ENCODE measurements at places on chromosomes 11 and 22.

GRCh38 chr22:32080904-32081303 lies 37.8 kb downstream of the SLC5A1 start:
- peak; percentile 59 for DNase-seq

- no peak for DNase-seq
These were observed 123.7 kb downstream of the KCNQ1OT1 start for GRCh38 chr11:2576111-2576510.

DNA sequence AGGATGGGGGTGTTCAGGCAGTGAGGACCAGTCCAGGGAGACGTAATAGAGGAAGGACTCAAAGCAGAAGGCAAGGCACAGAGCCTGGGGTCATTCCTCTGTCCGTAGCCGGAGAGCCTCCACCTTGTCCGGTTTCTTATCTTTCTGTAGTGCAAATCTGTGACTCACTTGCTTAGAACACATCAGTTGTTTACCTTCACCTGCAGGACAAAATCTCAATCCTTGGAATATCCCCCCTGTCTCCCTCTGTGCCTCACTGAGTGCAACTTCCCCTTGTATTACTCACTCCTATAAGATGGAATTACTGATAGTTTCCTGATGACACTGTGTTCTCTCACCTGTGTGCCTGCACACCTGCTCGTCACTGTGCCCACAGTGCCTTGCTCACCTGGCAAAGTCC lies 20.4 kb upstream of the TTC12 start:
- DNase-seq: no peak

- no peak for DNase-seq
These were observed 35.6 kb upstream of the CD5 start for GRCh38 chr11:61066645-61067044.

DNA sequence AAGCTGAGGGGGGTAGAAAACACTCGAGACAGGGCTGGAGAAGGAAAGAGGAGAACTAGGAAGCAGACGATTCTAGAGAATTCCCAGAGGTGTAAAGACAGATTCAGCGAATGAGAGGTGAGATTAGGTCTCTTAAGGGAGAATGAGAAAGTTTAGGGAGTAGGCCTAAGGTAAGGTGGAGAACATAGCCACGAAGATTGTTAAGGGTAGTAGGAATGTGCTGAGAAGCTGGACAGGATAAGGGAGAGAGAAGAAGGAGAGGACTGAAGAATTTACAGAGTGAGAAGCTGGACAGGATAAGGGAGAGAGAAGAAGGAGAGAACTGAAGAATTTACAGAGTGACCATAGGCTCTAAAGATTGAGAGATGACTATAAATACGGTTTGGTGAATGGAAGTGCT lies 908 bp downstream of the PPME1 start:
- DNase-seq: no peak

GRCh38 chr11:75351791-75352587 lies 528 bp upstream of the ARRB1 start:
- DNase-seq: peak; percentile 64

- no peak for DNase-seq
These were observed 7.3 kb downstream of the SLC15A3 start for GRCh38 chr11:60944490-60945294.

DNA sequence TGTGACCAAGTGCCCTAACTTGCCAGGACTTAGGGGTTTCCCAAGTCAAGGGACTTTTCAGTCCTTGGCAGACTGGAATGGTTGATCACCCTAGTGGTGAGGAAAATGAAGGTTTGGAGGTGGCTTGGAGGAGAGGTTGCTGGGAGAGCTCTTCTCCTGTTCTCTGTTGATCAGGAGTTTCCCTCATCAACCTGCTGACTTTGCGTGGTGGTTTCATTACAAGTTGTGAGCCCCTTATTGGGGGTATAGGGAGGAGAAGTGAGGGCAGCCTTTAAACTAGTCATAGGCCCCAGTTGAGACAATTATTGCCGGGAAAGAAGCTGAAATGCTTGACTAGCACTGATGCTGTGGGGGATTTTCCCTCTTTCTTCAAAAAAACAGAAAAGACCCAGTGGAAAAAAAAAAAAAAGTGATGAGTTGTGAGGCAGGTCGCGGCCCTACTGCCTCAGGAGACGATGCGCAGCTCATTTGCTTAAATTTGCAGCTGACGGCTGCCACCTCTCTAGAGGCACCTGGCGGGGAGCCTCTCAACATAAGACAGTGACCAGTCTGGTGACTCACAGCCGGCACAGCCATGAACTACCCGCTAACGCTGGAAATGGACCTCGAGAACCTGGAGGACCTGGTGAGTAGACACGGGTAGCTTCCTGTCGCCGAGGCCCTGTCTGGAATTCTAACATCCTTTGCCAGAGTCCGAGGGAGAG lies at the start of gene CXCR5:
TSS of gene CXCR5 (plus strand) at position 525 of the 704 bp plus-strand sequence. CDS start at position 575, 50 bp downstream.
- no peak for DNase-seq

DNA sequence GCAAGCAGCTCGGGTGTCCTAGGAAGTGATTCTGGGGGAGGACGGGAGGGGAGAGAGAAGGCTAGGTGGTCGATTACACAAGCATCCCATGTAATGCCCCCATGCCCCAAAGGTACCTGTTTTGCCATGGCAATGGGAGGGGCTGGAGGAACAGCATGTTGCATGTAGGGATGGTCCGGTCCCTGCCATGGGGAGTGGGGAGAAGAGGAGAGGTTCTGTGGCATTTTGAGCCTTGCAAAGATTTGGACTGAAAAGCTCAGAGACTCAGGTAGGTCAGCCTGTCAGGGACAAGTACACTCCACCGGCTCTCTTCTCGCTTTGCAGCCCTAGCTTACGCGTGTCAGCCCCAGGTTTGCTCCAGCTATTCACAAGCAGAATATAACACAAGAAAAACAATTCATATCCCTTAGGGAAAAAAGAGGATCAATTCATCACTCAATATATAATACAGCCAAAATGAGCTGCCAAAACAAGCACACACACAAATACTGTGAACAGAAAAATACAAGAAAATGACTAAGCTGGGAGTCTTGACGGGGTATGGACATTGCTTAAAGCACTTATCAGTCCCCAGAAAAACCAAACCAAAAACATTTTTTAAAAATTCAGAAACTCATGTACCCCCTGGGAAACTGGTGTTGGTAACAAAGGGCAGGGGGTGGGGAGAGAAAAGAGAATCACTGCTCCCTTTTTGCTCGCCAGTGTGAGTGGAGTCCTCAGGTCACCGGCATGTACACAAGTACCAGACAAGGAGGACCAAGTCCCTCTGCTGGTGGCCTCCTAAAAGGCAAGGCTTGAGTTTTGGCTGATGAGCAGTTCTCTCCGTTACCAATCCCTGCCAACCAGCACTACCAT lies 21.6 kb downstream of the APOL5 start:
- DNase-seq: no peak

DNA sequence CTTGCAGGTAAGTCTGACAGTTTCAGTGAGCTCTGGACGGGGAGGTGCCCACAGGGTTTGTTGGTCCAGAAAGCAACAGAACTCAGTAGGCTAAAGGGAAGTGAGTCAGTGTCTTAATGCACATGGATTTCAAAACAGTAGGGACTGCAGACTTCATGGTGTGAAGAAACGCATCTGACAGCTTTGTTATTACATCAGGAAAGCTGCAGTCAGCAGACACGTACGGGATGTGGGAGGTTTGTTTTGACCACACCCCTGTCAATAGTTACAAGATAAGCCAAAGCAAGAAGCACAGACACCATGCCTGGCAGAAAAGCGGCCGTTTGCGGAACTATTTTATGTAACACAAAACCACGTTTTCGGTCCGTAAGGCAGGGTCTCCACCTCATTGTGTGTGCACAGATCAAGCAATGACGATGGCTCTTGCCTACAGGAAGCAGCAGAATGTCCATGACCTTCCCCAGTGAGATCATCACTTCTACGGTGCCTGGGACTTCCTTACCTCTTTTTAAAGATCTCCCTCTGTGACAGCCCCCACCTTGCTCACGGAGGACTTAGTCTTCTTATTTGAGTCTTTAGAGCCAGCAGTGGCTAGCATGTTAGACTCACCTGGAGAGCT lies 58.2 kb upstream of the FTH1 start:
- peak; percentile 99 for DNase-seq

DNA sequence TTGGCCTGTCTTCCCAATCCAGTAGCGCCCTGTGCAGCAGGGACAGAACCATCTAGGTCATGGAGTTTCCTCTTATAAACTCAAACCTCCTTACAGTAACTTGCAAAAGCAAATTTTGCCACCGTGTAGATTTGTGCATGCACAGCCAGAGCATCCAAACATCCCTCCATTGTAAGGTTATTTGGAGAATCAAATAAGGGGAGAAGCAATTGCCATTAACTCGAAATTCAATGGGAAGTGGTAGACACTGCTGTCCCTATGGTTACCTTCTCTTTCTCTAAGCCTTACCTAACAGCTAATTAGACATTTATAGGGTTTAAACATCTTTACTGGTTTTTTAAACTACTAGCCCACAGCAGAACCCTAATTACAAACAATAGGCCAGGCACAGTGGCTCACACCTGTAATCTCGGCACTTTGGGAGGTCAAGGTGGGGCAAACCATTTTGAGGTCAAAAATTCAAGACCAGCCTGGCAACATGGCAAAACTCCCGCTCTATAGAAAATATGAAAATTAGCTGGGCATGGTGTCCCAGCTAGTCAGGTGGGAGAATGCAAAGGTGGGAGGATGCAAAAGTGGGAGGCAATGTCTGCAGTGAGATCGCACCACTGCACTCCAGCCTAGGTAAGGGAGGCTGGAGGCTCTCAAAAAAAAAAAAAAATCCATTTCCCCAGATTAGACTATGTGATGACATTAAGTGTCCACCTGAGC lies 6.6 kb downstream of the HSPA8 start:
- no peak for DNase-seq

GRCh38 chr11:116832350-116833290 lies 2.9 kb downstream of the APOC3 start:
- DNase-seq: no peak

GRCh38 chr11:76493626-76494539 lies 49.1 kb downstream of the EMSY start:
- no peak for DNase-seq

DNA sequence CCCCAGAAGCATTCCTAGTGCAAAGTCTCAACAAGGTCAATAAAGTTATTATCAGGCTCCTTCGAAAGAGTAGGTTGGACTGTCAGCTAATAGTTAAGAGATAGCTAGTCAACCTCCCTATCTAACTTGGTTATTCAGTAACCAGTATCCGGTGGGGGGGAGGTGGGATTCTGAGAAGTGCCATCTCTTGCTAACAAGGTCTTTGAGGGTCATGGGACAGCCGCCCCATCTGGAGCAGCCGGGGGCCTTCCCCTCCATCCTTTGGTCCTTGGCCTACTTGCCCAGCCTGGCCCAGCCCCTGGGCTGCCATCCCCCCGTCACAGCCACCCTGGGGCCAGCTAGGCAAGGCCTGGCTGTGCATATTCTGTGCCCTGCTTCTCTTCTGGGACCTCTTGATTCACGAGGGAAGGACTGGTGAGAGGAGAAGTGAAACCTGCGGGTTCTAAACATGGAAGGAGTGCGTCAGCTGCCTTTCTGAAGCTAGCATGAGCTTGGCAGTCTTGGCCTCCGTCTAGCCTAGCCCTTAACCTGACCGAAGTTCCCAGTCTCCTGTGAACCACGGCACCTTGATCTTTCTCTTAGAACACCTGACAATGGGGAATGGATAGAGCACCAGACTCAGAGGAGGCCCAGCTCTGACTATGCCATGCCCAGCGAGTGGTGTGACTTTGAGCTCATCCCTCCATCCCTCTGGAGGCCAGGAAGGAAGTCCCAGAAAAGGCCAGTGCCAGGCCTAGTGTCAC lies 9.3 kb downstream of the SLC37A2 start:
- DNase-seq: no peak

DNA sequence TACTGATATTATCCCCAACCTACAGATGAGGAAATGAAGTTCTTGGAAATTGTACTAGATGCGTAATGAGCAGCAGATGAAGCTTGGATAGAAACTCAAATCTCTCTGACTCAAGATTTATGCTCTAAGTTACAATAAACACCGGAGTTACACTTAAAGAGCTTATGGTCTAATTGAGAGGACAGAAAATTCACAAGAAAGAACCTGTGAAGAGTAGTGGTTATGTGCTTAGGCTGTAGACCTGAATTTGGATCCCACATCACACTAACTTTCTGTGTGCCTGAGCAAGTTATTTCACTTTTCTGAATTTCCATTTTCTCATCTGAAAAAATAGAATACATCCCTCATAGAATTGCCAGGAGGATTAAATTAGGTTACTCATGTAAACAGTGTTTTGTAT lies 58.5 kb downstream of the FLI1 start:
- no peak for DNase-seq

DNA sequence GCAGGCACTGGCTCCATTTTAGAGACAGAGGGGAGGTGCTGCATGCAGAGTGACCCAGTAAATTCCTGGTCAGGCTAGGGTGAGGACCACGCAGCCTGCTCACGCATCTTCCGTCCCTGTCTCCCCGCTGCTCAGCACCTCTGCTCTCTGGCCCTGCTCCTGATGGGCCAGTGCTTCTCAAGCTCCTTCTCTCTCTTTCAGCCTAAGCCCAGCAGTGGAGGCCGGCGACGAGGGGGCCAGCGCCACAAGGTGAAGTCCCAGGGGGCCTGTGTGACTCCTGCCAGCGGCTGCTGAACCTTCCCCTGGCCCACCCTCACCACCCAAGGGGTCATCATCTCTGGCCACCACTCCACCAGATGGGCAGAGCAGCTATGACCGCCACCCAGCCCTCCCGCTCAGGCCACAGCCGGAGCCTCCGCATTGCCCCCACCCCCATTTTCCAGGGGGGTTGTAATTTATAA lies 24.7 kb downstream of the GTPBP1 start:
- no peak for DNase-seq

GRCh38 chr11:130904380-130904779 lies 11.9 kb downstream of the SNX19 start:
- DNase-seq: peak; percentile 29

GRCh38 chr22:20130731-20131596 lies 640 bp upstream of the ZDHHC8 start:
- DNase-seq: peak; percentile 82

- DNase-seq: peak; percentile 41
These were observed 39.2 kb upstream of the IGLL5 start for GRCh38 chr22:22848364-22848866.

DNA sequence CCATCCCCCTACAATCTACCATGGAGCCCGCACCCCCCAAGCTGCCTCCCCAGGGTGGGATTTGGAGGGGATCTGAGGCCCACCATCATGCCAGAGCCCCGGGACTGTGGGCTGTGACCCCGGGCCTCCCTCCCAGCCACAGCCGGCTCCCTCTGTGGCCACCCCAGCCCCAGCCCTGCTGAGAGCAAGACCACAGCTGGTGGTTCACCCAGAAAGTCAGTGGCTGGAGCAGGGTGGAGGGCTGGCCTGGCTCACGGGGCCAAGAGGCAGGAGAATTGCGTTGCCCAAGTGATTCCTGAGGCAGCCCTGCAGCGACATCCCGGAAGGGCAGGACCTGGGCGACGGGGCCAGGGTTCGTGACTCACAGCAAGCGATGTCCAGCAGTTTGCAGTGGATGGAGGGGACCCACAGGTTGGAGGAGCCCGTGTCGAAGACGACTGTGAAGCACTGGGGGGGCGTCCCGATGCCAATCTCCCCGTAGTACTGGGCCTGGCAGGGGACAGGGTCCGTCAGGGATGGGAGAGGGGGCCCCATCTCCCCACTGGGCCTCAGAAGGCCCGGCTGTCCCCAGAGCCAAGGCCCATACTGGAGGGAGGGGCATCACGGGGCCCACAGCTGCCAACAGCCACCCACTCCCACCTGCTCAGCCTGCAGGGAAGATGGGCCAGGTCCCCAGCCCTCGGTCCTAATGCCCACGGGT lies 4.4 kb downstream of the CTSD start:
- DNase-seq: no peak

All from fibroblast of villous mesenchyme (primary cell).